ENCODE measurements at places on chromosomes 1 and 21. TPM values are rescaled to one million over a fixed set of nuclear protein-coding genes. Genes with fewer than 3 reads are reported as not detected.

DNA sequence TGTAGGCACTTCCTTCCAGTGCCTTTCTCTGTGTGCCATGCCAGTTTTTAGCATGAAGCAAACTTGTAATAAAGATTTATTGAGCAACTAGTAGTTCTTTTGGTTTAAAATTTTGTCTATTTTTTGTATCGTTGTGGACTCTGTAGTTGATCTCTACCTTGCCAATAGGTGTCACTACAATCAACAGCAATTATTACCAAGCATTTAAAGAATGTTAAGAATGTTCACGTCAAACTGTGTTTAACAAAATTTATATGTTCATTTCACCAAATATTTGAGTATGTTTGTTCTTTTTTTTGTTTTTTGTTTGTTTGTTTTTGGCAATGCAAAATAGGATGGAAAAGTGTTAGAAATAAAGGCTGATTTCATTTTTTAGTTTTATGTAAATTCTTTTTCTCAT lies 208.1 kb downstream of the PATJ start:
- no peak for DNase-seq

The CASZ1 gene
- total RNA-seq: 68.2 TPM

The KIAA1614 gene
- total RNA-seq: 9.3 TPM

The TTC39A gene
- 14.0 TPM for total RNA-seq

The LHX8 gene
- not detected for total RNA-seq

DNA sequence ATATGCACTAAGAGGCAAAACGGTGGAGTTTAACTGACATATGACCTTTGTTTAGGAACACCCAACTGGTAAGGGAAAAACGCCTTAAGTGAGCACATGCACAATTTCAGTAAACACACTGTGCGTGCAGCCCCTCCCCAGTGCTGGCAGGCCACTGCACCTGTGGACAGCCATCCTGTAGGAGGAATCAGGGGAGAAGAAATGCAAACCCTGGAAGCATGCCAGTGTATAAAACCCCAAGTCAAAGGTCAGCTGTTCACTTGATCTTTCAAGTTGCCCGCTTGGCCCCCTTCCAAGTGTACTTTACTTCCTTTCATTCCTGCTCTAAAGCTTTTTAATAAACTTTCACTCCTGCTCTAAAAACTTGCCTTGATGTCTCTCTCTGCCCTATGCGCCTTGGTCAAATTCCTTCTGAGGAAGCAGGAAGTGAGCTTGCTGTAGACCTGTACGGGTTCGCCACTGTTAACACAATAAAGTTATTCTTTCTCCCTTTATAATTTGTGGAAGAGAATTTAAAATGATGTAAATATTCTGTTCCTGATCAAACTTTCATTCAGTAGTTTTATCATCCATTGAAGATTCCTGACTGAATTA lies 31.8 kb downstream of the USP25 start:
- DNase-seq: no peak

DNA sequence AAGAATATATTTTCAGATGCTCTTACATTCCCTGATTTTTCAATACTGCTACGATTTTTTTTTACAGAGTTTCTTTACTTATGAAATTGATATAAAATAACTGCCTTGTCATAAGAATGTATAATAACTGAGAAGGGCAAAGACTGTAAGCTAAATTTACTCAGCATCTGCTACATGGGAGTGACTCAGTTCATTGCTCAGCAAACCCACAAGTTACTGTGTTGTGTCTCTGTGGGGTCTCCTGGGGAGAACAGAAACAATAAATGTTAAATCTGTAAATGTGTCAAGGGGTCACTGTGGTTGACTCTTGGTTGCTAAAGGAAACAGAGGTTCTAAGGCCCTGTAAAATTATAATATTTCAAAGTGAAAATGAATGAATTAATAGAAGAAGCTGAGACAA lies 210.3 kb upstream of the CACYBP start:
- no peak for DNase-seq
